Left cardiac atrium (tissue), 4 donors: ENCODE measurements at places on chromosomes 3 and 15. TPM values are rescaled to one million over a fixed set of nuclear protein-coding genes. Genes with fewer than 3 reads are reported as not detected.

DNA sequence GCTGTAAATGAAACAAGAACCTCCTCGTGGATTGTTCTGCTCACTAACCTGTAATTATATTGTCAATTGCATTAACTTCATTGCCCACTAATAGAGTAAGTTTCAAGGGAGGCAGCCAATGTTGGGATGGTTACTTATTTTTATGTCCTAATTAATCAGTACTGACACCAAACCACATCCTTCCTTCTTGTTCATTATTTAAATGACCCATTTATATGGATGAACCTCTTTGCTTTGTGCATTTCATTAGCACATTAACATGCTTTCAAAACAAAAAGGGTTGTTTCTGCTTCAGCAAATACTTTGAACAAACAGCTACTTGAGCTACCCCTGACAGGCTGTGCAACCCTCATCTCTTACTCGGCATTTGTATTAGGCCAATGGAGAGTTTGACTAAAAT is 374.2 kb downstream of the MECOM start:
- no peak for DNase-seq

Gene FETUB
- not detected for total RNA-seq

DNA sequence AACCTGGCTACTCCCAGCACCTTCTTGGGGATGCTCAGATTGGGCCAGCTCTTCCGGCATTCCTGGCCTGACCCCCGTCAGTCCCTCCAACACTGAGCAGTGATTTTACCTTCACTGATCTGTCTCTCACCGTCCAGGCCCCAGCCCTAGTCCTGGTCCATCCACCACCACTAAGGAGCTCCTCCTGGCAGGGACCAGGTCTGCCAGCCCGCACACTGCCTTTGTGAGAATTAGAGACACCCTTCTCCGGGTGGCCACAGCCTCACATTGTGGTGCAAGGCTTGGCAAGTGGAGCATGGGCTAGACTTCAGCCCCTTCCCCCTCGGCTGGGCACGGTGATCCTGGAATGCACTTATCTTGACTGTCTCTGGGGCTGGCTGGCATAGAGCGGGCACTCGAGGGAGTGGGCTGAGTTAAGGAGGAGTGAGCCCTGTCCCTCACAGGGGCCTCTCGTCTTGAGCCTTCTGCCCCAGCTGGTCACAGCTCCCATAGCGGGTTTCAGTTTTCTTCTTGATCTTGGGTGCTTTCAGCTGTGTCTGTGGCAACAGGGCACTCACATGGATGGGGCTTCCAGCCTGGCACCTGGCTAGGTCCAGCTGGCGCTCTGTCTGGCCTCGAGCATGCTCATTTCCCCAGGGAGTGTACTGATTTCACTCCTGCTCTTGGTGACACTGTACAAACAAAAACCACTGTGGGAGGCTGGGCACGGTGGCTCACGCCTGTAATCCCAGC is 53.9 kb downstream of the LINGO1 start:
- no peak for DNase-seq

DNA sequence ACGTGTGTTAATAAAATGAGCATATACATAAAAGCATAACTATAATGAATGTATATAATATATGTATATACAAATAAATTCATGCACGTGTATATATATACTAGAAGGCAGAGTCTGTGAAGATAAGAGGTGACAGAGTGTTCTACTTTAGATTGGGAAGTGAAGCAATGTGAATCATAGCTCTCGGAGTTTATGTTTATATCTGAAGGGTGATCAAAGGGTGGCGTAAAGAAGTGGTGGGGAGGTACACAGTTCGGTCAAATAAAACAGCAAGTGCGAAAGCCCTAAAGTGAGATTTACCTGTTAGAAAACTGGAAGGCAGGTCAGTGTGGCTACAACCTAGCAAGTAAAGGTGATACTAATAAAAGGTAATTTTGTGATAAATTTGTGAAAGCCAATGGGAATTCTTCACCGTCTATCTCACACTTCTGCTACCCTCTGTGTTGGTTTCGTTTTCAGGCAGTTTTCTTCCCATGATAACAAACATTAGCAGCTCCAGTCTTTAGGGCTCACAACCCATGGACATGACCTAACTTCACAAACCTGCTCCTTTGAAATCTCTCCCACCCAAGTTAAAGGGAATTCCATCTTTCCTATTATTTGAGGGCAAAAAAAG is 46.7 kb upstream of the BCHE start:
- no peak for DNase-seq

DNA sequence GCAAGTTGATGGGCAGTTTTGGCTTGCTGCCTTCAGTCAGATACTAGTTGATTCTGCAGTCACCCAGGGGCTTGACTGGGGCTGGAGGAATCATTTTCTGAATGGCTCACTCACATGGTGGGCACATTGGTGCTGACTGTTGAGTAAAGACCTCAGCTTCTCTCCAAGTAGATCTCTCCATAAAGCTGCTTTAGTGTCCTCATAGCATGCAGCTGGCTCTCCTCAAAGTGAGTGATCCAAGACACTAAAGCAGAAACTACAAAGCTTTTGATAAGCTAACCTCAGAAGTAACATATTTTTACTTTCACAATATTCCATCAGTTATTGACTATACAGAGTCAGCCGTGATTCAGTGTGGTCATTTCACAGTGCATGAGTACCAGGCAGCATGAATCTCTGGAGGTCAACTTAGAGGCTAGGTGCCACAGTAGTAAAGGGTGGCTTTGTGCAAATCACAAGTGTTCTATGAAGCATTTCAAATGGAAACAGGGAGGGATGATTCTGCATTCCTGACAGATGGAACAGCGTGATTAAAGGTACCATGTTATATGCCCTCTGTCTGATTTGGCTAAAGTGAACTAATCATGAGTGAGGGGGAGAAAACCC is 24.3 kb upstream of the ATP8B4 start:
- DNase-seq: no peak

Gene SETD2
- total RNA-seq: 24.8 TPM

Gene ADAMTSL3
- total RNA-seq: 22.8 TPM

Gene NTRK3
- 3.3 TPM for total RNA-seq

GRCh38 chr3:172513488-172513887 is 9.7 kb downstream of the TNFSF10 start:
- DNase-seq: no peak

DNA sequence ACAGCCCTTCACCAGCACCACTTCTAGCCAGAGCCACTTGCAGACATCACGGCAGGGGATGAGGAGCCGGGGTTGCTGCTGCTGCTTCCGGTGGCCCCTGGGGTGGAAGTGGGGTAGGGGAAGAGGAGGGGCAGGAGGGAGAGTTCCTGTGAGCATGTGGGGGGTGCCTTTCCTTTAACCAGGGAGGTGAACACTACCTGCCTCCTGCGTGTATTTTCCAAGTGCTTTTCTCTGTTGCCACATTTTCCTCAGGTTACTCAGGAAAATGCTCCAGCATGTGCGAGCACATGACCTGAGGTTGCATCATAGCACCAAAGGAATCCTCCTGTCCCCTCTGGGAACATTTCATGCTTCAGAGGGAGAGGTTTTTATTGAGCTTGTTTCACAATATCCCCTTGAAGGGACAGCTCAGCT is 12.2 kb upstream of the SACM1L start:
- no peak for DNase-seq

- no peak for DNase-seq
These were observed 20.6 kb downstream of the MTMR14 start for GRCh38 chr3:9669720-9670432.
